ENCODE measurements at places on chromosomes 2 and 18.

- no peak for DNase-seq
Observed at GRCh38 chr2:113234721-113235346, 43.9 kb downstream of the PAX8 start.

DNA sequence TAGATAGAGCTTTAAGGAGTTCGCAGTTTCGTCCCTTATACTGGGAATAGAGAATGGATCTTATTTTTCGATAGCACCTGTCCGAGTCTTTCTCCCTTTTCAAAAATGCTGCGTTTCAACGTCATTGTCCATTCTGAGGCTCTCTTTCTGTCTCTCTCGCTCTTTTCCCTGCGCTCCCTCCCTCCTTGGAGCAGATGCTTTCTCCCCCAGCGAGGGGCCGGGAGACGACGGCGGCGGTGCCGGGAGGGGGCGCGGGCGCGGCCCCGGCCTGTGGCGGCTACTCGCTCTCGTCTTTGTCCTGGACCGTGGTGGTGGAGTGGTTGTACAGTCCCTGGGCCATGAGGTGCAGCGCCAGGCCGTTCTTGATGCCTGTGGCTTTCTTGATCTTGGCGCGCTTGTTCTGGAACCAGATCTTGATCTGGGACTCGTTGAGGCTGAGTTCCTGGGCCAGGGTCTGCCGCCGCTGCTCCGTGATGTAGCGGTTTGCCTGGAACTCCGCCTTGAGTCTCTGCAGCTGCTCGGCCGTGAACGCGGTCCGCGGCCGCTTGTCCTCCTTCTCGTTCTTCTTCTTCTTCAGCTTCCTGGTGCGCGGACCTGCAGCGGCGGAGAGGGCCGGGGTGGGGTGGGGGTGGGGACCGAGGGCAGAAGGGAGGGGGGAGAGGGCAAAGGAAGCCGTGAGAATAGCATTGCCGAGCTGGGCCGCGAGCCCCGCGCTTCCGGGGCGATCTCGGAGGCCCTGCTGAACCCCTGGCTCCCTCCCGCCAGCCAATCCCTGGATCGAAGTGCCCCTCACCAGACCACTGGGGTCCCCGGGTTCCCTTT is 4.6 kb downstream of the EN1 start:
- DNase-seq, result no peak

- no peak for DNase-seq
Observed at GRCh38 chr2:30218338-30218713, 13.0 kb upstream of the LBH start.

DNA sequence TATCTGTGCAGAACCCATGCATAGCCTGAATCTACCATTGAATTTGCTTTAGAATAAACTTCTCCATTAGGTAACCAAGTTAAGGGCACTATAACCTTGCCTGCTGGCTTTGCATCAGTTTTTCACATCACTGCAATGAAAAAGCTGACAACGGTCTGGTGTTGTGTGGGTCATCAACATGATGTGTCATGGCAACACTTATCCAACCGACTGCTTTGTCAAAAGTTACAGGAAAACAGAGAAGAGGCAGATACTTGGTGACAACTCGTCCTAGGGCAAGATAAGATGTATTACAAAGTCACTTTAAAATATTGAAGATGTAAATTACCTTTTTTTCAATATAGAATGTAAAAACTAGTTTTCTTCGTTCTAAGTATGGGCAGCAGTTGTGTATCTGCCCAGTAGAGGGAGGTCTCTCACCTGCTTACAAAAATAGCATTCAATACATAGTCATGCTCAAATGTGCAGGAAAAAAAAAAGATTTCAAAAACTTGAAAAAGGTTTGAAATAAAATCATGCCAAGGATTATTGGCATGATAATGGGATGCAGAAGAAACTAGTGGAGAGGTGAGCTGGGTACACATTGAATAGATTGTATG is 96.3 kb downstream of the EVA1A start:
- DNase-seq, result peak; percentile 62

GRCh38 chr2:233801357-233802131 is 23.4 kb downstream of the MROH2A start:
- DNase-seq, result peak; percentile 10

DNA sequence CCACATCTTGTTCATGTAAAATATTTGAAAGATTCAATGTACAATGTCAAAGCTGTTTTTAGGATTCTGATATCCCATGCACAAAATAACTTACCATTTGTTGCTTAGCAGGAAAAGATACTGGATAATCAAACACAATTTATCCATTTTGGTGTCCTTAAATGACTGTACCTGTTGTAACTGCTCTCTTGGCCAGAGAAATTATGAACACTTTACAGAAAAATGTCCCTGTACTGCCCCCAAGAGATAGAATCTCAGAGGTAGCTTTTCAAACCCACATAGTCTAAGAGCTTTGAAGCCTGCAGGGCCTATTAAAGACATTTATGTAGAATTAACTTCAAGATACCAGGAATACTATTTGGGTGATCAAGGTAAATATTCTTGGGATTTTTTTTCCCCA is 12.2 kb upstream of the ME2 start:
- DNase-seq, result peak; percentile 41

GRCh38 chr18:13587477-13587876 is 138.9 kb downstream of the FAM210A start:
- no peak for DNase-seq

GRCh38 chr2:7621018-7621814 is 704.0 kb downstream of the RNF144A start:
- no peak for DNase-seq

- peak; percentile 60 for DNase-seq
Observed at GRCh38 chr2:158457826-158458616, 1.3 kb downstream of the PKP4 start.
